ENCODE measurements at places on chromosomes 11 and 22. TPM values are rescaled to one million over a fixed set of nuclear protein-coding genes. Genes with fewer than 3 reads are reported as not detected.

Gene FOLR1
- 0.82 TPM for total RNA-seq

Gene BEST1
- 1.9 TPM for total RNA-seq

Gene SFI1
- total RNA-seq, result 44.7 TPM

Gene TBX1
- 0.64 TPM for total RNA-seq

Gene RFPL3
- total RNA-seq, result not detected

Gene SLC7A4
- 2.0 TPM for total RNA-seq

Gene GRIK4
- total RNA-seq, result 9.1 TPM

Gene TAGLN
- 9.5 TPM for total RNA-seq

Gene NAALAD2
- 19.2 TPM for total RNA-seq

Gene TENM4
- total RNA-seq, result 33.4 TPM

Gene XKR3
- total RNA-seq, result not detected

Gene CD6
- 0.27 TPM for total RNA-seq

Gene RTN4R
- 8.0 TPM for total RNA-seq

Gene CHKB
- 29.0 TPM for total RNA-seq

Gene SUSD2
- total RNA-seq, result 0.54 TPM

Gene PDE3B
- total RNA-seq, result 29.4 TPM

Gene CCDC34
- 12.5 TPM for total RNA-seq

Gene OR52H1
- total RNA-seq, result 0.82 TPM

Gene OR5M11
- not detected for total RNA-seq

Gene DDI1
- total RNA-seq, result not detected

Gene KREMEN1
- 9.1 TPM for total RNA-seq

Gene PLEKHB1
- 7.4 TPM for total RNA-seq

Gene MMP3
- total RNA-seq, result not detected

Gene MYBPC3
- total RNA-seq, result 0.18 TPM

Gene SLC22A9
- not detected for total RNA-seq

Gene PRR33
- total RNA-seq, result not detected

Gene YPEL4
- 1.8 TPM for total RNA-seq

Gene ART1
- total RNA-seq, result not detected

Gene VSTM5
- total RNA-seq, result 3.7 TPM

Measured in cerebellum (tissue), 4 donors.